ENCODE measurements at places on chromosomes 12 and 14.

- no peak for DNase-seq
Observed at GRCh38 chr12:11755302-11755930, 105.9 kb downstream of the ETV6 start.

- DNase-seq: no peak
Observed at GRCh38 chr14:31543969-31544799, 17.0 kb upstream of the NUBPL start.

GRCh38 chr12:67504026-67504425, 144.5 kb upstream of the DYRK2 start:
- DNase-seq: no peak

DNA sequence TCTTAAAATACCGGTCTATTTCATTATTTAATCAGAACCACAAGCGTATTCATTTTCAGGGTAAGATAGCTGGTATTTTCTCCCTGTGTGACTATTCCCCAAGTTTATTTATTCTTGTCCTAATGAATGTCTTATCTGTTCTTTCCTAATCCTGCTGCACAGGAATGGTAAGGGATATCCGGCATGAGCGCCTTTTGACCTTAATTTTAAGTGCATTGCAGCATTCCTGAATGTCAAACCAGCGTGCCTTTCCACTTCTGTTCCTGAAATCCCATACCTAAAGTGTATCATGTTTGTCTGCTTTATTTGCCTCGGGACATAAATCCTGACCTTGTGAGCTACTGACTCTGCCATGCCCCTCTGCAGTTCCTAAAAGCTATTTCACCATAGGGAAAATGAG, 1713.2 kb upstream of the FLRT2 start:
- no peak for DNase-seq

DNA sequence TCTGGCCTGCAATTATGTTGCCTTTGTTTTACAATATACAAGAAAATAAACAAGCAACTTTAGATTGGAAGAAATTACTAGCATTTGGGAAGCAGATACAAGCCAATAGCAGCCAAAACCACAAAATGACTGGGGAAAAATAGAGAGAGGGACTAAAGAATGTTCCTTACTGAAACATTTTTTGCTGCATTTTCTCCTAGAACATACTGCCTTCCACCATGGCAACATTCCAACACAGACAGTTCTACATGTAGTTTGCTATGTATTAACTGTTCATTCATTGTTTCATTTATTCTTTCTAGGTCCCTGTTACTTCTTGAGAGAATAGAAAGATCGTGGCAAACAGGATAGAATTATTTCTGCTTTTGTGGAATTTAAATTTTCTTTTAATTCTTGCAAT, 530.2 kb downstream of the RPS29 start:
- DNase-seq: no peak

GRCh38 chr14:26400373-26400772, 197.5 kb downstream of the NOVA1 start:
- DNase-seq: no peak

DNA sequence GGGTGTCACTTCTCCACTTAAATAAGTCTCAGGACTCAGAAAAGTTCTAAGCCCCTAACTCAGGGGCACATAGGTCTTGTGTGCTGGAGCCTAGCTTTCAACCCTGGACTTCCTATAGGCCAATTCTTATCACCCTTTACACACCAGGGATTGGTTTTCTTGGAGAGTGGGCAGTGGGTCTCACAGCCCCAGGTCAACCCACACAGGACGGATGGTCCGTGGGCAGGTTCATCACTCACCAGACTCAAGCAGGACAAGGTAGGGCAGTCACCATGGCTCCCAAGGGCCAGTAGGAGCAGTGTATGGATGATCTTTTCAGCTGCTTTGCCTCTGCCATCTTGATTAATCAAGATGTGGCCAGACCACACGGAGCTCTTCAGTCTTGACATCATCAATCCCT, 232.5 kb downstream of the SLC41A2 start:
- no peak for DNase-seq

Measured in CD4-positive, alpha-beta T cell treated with Interleukin-12 subunit alpha and Interleukin-12 subunit beta, for 1 hour (primary cell).